A549 treated with dexamethasone at 1 μM for 4 hours (cell line): ENCODE measurements at places on chromosomes 6 and 20. TPM values are rescaled to one million over a fixed set of nuclear protein-coding genes. Genes with fewer than 3 reads are reported as not detected.

Gene EGFL8
- 0.70 to 2.2 TPM (median 1.5 TPM) in 5 replicates for total RNA-seq

Gene PRR18
- 0.07 to 0.29 TPM (median 0.11 TPM) in 5 replicates for total RNA-seq

Gene NR2E1
- 0.06 to 0.07 TPM (median 0.07 TPM) in 4 of 5 replicates, not detected in the other for total RNA-seq

Gene PSORS1C2
- total RNA-seq, result 0.09 TPM in 1 of 5 replicates, not detected in the others

Gene RAD21L1
- total RNA-seq, result not detected in 5 replicates

Gene SH3BGRL2
- total RNA-seq, result 0.32 to 0.39 TPM (median 0.36 TPM) in 5 replicates

Gene ZNF334
- not detected in 5 replicates for total RNA-seq

Gene OOEP
- not detected in 5 replicates for total RNA-seq
